Osteocyte (in vitro differentiated cells): ENCODE measurements at places on chromosomes 3 and 15.

GRCh38 chr3:143770391-143770790, 77.9 kb downstream of the SLC9A9 start:
- no peak for DNase-seq

DNA sequence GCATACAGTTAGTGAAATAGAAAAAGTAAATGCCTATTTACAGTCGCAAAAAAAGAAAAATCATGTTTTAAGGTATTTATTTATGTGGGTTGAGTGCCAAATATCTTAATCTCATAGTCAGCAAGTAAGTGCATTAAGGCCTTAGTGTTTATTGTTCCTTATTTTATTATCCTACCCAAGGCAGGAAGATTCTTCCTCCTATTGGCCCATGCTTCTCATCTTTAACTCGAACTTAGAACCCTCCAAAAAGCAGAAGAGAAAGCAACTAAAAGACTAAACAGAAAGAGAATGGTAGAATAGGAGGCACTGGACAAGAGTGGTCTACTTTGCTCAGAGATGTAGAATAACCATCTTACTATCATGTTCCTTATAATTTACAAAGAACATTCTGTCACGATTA, 7.5 kb downstream of the RFX7 start:
- DNase-seq, result no peak

DNA sequence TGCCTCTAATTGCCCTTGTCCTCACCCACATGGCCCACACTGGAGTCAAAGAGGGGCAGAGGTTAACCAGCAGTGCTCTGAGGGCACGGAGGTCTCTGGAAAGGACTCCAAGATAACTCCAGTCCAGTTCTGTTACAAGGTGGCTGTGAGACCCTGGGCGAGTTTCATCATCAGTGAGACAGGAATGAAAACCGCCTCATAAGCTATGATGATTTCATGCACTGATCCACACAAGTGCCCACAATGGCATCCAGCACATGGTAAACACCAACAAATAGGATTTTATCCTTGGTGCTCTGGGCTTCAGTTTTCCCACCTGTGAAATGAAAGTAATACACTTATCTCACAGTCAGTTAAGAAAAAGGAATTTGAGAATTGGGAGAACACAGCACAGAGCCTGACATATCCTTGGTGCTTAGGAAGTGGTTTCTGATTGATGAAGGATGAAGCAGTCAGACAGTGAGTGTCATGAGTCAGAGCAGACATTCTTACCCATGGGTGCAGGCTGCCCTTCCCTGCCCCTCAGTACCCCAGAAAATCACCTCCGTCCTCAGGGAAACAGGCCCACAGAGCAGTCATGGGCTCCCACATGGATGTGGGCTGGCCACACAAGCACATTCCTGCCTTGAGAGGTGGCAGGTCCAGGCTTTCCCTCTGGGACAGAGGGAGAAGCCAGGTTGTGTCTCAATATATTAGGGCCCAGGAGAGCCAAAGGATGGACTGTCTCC, 48.4 kb downstream of the DAPK2 start:
- no peak for DNase-seq

DNA sequence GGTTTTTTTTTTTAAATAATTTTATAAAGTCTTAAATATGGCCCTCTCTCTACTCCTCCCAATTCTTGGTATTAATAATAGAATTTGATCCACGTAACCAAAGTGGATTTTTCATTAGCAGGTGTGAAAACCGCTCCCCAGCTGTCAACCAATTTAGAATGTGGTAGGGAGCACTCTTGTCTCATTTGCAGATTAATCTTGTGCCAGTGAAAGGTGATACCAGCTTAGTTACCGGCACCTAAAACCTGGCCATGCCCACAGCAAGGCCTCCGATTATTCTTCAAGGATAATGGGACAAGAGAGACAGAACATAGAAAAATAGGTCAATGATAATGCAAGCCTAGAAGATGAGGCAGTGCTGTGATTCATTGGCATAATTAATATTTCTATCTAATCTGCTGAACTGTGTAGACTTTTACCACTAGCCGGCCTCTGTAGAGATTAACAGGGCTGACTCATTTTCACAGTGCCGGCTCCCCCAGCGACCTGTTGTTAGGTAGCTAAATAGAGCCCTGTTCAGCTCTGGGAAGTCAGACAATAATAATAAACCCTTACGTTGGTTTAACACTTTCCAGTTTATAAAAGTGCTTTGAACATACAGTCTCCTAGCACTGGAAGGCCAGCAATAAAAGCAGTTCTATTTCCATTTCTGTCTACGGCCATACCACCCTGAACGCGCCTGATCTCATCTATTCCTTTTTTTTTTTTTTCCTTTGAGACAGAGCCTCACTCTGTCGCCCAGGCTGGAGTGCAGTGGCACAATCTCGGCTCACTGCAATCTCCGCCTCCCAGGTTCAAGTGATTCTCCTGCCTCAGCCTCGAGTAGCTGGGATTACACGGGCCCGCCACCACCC, 102.9 kb downstream of the SHQ1 start:
- DNase-seq, result no peak

DNA sequence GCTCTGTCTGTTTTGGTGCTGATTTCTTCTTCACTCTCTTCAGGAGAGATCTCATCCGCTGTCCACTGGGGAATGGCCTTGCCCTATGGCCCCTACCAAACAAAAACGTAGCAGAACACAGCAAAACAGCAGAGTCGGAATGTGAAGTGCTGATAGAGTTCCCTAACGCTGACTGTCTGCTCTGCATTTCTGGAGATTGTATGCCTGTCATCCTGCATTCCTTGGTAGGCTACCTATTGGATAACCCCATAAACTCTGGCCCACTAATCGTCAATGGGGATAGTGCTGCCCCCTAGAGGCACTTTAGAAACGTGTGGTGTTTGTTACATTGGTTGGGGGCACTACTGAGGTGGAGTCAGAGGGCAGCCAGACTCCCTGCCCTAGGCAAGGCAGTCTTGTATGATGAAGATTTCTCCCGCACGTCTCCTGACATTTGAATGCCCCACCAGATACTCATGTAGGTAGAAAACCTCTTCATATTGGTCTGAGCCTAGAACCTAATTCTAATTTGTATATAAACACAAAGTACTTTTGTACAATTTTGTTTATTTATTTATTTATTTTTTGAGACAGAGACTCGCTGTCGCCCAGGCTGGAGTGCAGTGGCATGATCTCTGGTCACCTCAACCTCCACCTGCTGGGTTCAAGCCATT, 15.6 kb upstream of the MAGEF1 start:
- DNase-seq, result peak; percentile 75

DNA sequence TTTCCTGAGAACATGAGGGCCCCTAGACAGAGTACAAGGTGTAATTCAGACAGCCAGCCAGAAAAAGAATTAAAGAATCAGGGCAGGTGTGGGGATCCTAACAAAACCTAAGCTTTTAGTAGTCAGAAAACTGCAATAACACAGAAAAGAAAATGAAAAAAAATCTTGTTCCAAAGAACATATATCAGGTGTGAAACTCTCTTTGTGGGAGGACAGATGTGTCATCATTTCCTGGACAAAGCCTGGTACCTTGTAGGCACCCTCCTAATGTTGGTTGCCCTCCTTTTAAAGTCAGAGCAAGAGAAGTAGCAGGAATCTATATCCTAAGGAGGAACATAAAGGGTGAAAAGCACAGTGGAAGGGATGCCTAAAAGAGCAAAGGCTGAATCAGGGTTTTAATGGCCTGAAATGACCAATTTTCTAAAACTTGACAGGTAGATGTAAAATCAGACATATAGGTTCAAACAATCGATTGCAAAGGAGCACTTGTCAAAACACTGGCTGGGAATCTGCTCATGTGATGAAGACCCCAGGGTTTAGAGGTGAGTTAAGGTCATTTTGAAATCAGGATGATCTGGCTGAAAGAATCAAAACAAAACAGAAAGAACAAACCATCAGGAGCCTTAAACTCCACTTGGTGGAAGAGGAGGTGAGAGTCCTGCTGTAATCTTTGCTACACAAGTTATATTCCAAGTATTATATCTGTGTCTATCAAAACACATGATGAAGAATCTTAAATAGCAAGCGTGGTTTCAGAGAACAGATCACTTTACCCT, 54.9 kb downstream of the TGFBR2 start:
- no peak for DNase-seq

GRCh38 chr15:37122703-37123102, 22.4 kb upstream of the MEIS2 start:
- no peak for DNase-seq

DNA sequence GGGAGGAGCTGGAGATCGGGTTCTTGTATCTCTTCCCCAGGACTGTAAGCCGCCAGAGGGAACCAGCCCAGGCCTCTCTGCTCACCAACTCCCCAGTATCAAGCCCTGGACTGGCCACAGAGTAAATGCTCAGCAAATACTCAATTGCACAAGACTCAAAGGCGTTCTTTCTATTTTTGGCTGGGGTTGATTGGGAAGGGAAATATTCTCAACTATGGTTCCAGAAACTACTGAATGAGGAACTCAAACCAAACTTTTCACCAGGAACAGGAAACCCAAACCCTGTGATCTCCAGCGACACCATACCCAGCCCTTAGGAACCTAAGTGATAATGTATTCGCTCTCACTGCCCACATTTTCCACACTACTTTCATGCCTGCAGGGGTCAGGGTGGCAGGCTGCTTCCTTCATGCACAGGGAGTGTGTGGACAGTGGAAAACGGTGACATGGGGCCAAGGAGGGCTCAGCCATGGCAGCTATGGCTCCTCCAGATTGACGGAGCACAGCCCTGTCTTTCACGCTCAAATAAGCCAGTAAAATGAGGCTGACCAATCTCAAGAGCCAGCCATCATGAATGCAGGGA, 124.7 kb upstream of the RAD18 start:
- DNase-seq, result no peak

GRCh38 chr15:42239528-42240182, 31.6 kb upstream of the VPS39 start:
- DNase-seq, result no peak

DNA sequence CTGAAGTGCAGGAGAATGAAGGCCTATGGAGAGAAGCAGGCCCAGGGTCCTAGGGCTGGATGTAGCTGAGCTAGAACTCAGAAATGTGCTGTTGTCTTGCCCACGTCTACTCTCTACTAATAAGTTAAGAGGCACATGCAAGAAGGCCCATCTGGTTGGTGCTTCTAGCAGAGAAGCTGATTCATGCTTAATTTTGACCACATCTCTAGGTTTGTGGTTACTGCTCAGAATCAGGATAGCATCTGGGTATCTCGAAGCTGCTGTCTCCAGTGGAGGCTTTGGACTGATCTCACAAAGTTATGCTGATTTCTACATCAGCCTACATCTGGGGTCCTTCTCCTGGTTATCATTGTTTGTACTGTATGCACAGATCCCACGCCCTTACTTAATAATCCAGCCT, 87.3 kb downstream of the CACNA1D start:
- DNase-seq, result no peak

GRCh38 chr15:68609629-68610028, 30.8 kb downstream of the CORO2B start:
- no peak for DNase-seq

- DNase-seq, result no peak
Measured at GRCh38 chr15:64634576-64635498, 140.6 kb downstream of the RBPMS2 start.

- no peak for DNase-seq
Measured at GRCh38 chr3:191702121-191702520, 241.2 kb downstream of the PYDC2 start.

DNA sequence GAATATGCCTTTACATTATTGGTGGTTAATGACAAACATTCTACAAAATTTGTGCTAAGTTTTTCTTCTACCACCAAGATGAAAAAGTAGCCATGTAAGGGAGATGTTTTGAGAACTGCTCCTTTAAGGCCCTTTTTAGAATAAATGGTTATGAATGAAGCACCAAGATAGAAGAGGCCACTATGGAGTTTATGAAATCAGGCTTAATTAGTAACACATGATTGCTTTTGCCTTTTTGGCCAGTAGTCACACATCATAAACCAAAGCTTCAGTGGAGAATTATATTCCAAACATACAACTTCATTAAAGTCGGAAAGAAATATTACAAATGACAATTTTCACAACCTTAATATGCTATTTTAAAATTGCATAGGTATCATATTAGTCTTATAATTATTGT, 331.7 kb downstream of the RBMS3 start:
- DNase-seq, result no peak

DNA sequence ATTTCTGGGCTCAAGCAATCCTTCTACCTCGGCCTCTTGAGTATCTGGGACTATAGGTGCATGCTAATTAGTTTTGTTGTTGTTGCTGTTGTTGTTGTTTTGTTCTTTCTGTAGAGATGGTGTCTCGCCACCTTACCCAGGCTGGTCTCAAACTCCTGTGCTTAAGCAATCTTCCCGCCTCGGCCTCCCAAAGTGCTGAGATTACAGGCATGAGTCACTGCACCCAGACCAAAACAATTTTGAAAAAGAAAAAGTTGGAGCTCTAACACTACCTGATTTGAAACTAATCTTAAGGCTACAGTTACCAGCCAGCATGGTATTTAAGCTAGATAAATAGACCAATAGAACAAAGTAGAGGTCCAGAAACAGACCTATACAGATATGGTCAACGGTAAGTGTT, 29.8 kb downstream of the KPNA1 start:
- no peak for DNase-seq

- DNase-seq, result no peak
Measured at GRCh38 chr15:90266485-90266884, 1.0 kb downstream of the NGRN start.

DNA sequence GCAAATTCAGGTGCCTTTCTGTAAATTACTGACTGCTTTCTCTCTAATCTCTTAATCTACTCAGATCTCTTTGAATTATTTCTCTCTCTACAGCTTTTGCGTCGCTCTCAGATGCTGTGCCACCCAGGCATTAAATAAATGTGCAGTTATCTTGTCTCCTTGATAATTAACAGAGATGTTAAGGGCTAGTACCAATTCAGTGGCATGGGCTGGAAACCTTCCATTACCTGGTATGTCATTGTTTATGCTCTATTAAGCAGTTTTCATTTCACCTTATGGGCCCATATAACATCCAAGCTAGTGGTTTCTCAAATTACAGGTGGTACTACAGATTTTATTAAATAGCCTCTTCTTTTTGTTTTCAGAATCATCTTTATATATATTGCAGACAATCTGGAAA, 66.0 kb downstream of the PEX5L start:
- no peak for DNase-seq

DNA sequence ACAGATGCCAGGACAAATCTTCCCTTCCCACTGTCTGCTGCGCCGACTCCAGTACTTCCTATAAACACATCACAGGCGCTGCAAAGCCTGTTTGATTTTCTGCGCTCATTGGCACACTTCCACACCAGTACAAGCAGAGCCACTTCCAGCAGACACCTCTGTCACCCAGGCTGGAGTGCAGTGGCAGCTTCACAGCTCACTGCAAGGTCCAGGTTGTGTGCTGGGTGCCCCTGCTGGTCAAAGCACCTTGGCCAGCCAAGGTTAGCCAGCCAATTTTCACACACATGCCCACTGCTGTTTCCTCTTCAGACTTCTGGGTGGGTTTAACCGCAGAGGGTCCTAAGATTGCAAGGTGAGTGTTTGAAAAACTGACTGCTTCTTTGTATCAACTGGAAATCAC, 4.9 kb downstream of the CHDH start:
- no peak for DNase-seq

GRCh38 chr3:148187296-148187695, 510.4 kb upstream of the AGTR1 start:
- no peak for DNase-seq
